NCI-H526 treated with DMSO at 0.1 percent for 48 hours (cell line): ENCODE measurements at places on chromosomes 16 and 17.

GRCh38 chr17:31918701-31919128 is 17.2 kb upstream of the UTP6 start:
- DNase-seq: no peak

DNA sequence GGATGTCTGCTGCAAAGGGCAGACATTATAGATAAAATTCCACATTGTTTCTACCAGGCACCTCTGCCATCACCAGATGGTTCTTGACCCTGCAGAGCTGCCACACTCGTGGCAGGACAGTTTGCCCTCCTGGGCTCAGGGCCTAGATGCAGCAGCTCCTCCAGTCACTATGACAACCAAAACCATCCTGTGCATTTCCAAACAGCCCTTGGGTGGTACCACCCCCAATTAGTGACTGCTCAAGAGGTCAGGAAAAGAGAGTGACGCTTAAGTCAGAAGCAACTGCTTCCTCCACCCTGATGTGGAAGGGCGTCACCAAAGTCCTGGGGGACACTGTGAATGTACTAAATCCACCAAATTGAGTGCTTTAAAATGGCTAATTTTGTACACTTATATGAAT is 109.2 kb downstream of the C16orf95 start:
- DNase-seq: no peak

GRCh38 chr16:89105599-89106151 is 12.0 kb downstream of the ACSF3 start:
- no peak for DNase-seq

- no peak for DNase-seq
Observed at GRCh38 chr17:4740025-4740351, 260 bp upstream of the CXCL16 start.

DNA sequence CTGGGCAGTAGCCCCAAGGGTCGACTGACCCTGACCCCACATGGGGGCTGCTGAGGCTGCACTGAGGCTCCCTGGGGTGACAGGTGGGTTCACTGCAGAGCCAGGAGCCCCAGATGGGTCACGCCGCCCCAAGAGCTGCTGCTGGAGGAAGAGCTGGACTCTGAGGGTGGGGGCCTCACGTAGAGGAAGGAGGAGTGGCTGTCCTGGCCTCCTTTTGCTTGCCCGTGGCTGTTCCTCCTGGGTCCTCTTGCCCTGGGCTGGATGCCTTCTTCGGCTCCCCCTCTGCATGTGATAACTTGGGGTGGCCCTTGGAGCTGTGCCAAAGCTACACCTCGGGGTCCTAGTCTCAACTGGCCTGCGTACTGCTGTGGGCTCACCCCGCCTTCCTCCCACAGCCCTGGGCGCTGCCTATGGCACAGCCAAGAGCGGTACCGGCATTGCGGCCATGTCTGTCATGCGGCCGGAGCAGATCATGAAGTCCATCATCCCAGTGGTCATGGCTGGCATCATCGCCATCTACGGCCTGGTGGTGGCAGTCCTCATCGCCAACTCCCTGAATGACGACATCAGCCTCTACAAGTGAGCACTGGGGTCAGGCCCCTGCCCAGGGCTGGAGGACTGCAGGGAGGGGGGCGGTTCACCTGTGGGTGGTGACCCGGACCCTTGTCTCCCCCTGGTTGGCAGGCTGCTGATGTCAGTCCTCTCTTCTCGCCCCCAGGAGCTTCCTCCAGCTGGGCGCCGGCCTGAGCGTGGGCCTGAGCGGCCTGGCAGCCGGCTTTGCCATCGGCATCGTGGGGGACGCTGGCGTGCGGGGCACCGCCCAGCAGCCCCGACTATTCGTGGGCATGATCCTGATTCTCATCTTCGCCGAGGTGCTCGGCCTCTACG is 1.1 kb upstream of the AMDHD2 start:
- DNase-seq: no peak

- no peak for DNase-seq
Observed at GRCh38 chr17:1764284-1764683, 2.4 kb downstream of the SERPINF1 start.
